ENCODE measurements at places on chromosomes 7 and 10.

DNA sequence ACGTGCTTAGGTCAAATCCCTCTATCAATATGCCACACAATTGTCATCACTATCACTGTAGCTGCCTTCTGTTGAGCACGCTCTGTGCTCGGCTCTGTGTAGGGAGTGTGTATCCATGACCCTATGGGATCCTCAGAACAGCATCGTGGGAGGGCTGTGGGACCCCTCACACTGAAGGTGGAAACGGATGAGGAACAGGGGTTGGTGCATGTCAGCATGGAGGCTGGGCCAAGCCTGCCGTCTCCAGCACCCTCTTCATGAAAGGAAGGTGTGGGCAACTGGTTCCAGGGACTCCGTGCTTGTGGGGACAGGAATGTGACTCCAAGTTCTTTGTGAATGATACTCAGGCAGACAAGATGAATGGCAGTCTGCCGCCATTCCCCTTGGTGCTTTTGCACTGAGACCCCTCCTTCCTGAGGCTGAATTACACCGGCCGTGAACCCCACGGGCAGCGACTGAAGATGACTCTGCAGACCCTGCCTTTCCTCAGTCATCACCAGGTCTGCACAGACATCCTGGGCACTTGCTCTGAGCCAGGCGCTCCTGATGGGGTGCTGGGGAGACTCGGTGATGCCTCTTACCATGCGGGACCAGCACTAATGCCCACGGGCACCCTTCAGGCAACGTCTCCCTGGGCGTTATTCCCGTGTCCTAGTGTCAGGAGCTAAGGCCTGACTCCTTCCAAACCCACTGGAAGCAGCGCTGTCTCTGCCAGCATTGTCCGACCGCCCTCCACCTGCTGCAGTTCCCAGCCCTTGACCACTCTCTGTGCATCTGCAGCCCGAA lies 495.2 kb downstream of the TCERG1L start:
- no peak for DNase-seq

- DNase-seq: no peak
These were observed 257.8 kb upstream of the PCDH15 start for GRCh38 chr10:55058800-55059199.

GRCh38 chr7:88772776-88773175 lies 13.3 kb downstream of the ZNF804B start:
- no peak for DNase-seq

- DNase-seq: no peak
These were observed 114.5 kb upstream of the INSYN2A start for GRCh38 chr10:127310923-127311322.

DNA sequence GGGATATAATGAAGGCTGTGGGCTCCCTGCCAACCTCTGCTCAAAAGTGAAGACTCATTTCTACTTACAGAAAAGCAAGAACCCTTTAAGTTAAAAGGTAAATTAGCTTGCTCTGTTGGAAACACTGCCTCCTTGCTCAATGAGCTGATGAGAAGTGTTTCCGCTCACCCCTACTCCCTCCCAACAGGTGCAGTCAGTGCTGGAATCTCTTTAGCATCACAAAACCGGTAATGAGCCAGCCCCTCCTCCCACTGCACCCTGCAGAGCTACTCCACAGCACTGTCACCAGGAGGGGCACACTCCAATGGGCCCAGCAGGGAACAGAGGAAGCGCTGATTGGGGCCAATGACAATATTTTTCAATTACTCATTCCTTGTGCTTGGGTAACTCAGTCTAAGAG lies 262.5 kb downstream of the TCERG1L start:
- DNase-seq: no peak

DNA sequence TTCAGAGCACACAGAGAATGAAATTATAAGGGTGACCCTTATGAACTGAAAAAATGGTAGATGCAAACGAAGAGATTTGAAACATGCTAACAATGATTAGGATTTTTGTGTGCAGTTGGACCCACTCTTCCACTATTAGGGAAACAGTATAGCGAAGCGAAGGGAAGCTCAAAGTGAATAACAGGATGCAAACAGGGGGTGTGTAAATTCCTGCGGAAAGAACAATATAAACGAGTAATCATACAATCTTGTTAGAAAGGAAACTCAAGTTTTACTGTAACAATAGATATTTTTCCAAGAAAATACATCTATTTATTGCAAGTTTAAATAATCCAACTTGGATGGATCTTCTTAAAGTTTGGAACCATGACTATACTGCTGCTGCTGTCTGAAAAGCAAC lies 14.7 kb downstream of the AHR start:
- no peak for DNase-seq

DNA sequence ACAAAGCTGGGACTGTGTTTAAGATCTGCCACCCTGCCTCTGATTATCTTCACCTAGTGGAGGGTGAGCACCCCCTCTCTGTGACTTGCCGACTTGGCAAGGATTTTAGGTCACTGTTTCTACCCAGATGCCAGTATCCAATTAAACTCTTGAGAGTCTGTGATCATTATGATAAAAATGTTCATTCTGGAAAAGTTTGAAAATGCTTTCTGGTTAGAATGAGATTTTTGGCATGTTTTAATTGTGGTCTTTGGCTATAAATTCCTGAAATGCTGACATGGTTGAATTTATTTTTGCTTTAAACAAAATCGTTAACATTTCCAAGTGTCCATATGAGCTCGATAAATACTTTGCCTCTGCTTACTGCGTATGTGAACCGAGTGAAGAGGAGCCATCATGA lies 221.4 kb downstream of the BICC1 start:
- no peak for DNase-seq

GRCh38 chr10:43222210-43222720 lies 44.6 kb downstream of the RASGEF1A start:
- DNase-seq: no peak

DNA sequence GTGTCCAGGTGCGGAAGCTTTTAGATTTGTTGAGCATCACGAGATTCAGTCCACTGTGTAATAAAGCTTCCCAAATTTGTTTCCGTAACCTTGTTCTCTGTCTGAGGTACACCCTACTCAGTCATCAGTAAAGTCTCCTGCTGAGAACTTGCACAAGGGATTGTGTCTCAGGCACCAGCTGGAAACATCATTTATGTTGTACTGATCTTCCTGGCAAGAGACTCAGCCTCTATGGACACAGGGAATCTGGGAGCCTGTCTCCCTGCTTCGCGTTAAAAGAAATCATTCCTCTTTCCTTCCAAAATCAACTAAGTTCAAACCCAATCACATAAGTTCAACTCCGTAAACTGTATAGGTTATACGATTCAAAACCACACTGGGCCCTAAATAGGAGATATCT lies 336.8 kb downstream of the GPR37 start:
- DNase-seq: no peak

GRCh38 chr10:29472301-29473086 lies 162.3 kb downstream of the SVIL start:
- no peak for DNase-seq

DNA sequence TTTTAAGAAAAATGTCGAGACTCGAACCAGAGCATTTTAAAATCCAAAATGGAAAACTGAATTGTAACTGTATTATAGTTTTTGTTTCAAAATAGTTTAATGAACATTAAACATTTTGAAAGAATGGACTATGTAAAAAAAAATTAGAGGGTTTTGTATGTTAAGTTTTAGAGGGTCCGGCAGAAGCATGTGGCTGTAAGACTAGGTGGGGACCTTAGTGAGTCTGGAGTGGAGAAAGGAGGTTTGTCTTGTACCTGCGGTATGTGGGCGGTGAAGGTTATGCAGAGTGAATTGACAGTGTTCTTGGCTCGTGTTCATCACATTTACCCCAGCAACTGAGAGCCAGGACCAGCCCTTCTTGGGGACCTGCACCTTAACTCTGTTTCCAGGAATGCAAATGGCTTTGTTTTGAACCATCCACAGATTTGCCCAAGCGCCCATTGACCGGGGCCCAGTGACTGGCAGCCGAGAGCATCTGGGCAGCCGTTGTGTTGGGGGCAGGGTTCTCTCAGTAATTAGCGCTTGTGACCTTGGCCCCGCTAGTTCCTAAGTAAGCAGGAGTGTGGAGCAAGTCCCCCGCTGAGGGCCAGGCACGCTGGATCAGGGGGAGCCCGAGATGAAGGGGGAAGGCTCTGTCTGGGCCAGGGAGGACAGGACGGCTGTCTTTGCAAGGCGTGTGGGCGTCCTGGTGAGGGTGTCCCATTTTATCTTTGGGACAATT lies 1.4 kb upstream of the KLF6 start:
- no peak for DNase-seq

Measured in cortex of kidney (tissue), 1 donor.